Posterior vena cava (tissue), 2 donors: ENCODE measurements at places on chromosomes 11 and 22. TPM values are rescaled to one million over a fixed set of nuclear protein-coding genes. Genes with fewer than 3 reads are reported as not detected.

GRCh38 chr11:115036406-115037180 lies 358.3 kb downstream of the NXPE2 start:
- no peak for DNase-seq

DNA sequence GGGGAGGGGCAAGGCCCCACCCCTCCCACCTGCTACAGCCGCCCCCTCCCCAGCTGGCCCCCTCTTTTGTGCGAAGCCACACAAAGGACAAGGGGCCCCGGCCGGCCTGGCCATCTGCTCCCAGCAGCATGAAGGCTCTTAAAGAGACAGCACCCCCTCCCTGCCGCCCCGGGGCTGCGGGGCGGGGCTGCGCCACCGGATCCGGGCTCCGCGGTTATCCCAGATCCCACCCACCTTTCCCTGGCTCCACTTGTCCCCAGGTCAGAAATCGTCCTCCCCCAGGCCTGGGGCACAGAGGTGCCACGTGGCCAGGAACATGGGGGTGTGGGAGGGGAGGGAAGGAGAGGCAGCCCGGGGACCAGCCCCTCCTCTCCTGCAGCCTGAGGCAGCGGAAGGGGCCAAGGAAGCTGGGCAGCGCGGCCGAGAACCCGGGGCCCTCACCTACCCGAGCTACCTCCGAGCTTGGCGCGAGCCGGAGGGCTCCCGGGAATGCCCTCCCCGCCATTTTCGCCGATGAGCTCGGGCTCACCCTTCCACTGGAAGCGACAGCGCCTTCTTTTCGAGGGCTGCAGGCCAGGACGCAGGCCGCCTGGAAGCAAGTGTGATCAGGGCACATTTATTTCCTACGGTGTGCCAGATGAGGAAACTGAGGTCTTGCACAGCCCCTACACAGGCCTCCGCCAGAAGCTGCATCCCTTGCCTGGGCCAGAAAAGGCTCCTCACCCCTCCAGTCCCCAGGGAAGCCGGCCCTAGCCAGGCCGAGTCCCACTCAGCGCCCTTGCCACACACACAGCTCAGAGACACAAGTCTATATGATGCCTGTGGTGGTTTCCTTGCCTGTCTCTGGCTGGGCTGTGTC lies 2.5 kb upstream of the RCOR2 start:
- no peak for DNase-seq

DNA sequence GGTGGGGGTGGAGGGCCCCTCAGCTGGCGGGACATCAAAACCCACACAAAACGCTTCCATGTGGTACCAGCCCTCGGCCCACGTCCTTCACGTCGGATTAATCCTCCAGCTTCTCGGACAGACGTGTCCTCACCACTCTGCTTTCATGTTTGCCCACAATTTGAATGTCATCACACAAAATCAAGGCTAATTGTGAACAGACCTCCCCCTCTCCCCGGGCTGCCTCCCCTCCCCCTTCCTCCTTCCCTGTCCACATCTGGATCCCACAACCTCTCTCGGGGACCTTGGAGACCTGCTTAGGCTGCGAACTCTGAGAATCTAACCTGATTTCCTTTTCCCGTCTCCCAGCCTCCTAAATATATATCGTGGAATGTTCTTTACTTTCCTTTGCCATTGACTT lies 262.9 kb downstream of the MN1 start:
- no peak for DNase-seq

GRCh38 chr11:123833095-123833494 lies 26.9 kb upstream of the OR6M1 start:
- no peak for DNase-seq

BRSK2 gene
- 0.81 TPM for total RNA-seq

IFITM10 gene
- total RNA-seq = 2.4 TPM

GLB1L3 gene
- total RNA-seq = not detected
